Activated T-cell treated with anti-CD3 and anti-CD28 coated beads for 48 hours (primary cell): ENCODE measurements at places on chromosomes 12 and 14.

GRCh38 chr12:45548426-45548825 is 181.1 kb upstream of the ARID2 start:
- DNase-seq: no peak

GRCh38 chr12:51372021-51372420 is 19.2 kb downstream of the GALNT6 start:
- no peak for DNase-seq

DNA sequence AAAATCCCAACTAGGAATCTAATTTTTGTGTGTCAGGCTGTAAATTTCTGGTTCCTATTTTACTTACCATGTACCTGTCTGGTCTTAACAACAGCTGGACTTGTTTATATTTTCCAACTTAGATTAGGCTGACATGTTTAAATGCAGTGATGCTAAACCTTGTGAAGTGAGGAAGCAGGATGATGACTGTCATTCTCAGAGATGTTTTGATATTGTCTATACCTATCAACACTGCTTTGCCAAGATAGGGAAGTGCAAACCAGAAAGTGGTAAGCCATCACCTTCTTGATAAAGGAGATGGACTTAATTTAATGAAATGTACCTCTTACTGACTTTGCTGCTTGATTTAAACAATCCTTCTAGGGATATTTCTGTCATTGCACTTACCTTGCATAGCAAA is 2.1 kb downstream of the BICD1 start:
- no peak for DNase-seq

DNA sequence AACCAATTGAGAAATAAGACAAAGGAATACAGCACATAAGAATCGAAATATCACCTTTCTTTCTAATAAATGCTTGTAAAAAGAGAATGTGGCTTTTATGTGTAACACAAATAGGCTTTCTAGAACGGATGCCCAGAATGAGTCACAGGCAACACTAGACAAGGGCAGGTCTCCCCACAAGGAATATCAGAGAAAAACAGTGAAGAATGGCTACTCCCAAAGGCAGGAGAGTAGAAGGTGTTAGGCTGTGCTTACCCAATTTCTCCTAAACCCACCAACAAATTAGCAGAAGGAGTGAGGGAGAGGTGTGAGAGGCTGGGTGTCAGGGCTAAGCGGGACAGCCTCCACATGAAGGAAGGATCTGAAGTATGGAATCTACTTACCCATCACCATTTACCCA is 55.2 kb downstream of the GALNT4 start:
- DNase-seq: no peak

- no peak for DNase-seq
Observed at GRCh38 chr14:92600318-92601053, 86.9 kb downstream of the RIN3 start.

GRCh38 chr14:64082837-64083236 is 211.3 kb downstream of the ESR2 start:
- DNase-seq: no peak

- DNase-seq: no peak
Observed at GRCh38 chr12:48768147-48768546, 20.7 kb downstream of the ADCY6 start.

- peak; percentile 30 for DNase-seq
Observed at GRCh38 chr12:95548056-95548538, 3.2 kb downstream of the USP44 start.

GRCh38 chr12:14802721-14803010 is 612 bp downstream of the WBP11 start:
- no peak for DNase-seq

- no peak for DNase-seq
Observed at GRCh38 chr12:131882804-131883520, 11.5 kb upstream of the ULK1 start.
